HuH-7 (cell line): ENCODE measurements at places on chromosomes 12 and 14.

DNA sequence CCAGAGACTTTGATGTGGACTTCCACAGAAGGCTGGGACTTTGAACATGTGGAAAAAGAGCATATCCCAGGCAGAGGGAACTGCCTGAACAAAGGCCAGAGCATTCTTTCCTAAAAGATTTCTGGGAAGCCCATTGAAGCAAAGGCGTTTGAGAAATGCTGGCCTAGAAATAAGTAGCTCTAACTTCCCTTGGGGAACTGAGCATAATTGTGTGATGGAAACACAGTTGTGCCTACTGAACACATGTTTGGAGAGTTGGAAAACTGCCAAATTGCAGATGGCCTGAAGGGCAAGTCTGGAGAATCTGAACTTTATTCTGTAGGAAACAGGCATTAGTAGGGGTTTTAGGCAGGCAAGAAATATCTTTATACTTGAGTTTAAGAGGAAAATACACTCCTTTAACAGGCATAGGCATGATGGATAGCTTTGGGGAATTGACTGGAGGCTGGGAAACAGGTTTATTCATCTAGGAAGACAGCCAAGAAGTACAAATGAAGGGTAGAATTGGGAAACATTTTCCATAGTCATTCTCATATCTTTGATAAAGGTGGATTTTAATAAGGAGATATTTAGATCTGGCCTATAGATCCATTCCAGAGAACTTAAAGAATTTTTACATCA lies 134.1 kb downstream of the TPH2 start:
- no peak for DNase-seq

DNA sequence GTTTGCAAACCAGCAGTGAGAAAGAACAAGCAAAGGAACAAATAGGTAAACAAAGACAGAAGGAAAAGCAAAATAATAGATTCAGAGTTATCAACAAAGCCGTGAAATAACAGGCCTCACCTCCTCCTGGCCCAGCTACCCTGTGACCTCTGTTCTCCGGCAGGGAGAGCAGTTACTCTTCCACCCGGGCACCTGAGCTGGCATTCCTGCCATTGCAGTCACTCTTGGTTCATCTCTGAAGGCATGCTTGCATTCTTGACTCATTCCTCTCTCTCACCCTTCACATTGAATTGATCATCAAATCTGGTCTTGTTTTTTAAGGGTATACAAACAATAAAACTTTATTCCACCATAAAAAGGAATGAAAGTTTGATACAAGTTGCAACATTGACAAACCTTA lies 95.1 kb downstream of the TTC8 start:
- DNase-seq = no peak

- DNase-seq = no peak
These were observed 311.4 kb downstream of the RGS6 start for GRCh38 chr14:72243309-72244293.

- no peak for DNase-seq
These were observed 1758.1 kb upstream of the SEL1L start for GRCh38 chr14:83291714-83292113.

DNA sequence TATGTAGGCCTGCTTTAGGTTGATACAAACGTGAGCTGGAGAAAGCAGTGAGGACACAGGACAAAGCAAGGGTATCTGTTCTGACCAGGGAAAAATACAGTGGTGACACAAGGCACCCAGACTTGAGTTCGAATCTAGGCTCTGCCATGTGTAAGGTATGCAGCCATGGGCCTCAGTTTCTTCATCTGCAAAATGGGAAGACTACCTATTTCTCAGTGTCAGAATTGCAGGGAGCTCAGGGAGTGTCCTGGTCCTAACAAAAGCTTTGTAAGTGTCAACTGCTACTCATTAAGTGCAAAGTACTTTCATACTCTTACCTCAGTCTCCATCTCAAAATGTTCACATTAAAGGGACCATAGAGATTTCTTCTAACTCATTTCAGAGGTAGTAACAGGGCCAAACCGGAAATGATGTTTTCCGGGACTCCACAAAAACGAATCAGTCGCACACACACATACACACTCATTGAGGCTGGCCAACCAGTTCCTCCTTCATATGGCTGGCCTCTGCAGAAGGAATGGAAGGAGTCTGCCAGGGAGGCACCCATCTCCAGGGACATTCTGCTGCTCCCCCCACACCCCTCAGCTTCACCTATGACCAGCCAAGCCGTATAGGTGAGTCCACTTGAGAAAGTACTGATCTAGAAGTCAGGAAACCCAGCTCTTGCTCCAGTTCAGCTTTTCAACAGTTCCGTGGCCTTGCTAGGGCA lies 7.8 kb downstream of the CTDSP2 start:
- no peak for DNase-seq

- no peak for DNase-seq
These were observed 5.0 kb downstream of the CHURC1 start for GRCh38 chr14:64919215-64919614.

GRCh38 chr14:23793532-23793931 lies 157.4 kb downstream of the DHRS2 start:
- no peak for DNase-seq

DNA sequence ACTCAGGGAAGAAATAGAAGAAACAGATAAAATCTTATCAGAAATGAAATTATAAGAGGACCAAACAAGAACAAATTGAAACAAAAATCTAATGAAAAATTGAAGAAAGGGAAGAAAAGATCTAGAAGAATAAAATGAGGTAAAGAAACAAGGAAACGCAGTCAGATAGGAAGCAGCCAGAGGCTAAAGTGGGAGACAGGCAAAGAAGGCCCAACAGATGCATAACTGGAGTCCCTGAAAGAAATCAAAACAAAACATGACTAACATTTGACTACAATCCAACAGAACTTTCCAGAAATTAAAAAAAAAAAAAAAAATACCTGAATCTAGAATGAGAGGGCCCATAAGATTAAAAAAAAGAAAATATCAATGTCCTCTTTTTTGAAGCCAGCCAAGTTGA lies 65.6 kb downstream of the AMN start:
- no peak for DNase-seq

- DNase-seq = no peak
These were observed 53.0 kb downstream of the PEX5 start for GRCh38 chr12:7242176-7243101.

DNA sequence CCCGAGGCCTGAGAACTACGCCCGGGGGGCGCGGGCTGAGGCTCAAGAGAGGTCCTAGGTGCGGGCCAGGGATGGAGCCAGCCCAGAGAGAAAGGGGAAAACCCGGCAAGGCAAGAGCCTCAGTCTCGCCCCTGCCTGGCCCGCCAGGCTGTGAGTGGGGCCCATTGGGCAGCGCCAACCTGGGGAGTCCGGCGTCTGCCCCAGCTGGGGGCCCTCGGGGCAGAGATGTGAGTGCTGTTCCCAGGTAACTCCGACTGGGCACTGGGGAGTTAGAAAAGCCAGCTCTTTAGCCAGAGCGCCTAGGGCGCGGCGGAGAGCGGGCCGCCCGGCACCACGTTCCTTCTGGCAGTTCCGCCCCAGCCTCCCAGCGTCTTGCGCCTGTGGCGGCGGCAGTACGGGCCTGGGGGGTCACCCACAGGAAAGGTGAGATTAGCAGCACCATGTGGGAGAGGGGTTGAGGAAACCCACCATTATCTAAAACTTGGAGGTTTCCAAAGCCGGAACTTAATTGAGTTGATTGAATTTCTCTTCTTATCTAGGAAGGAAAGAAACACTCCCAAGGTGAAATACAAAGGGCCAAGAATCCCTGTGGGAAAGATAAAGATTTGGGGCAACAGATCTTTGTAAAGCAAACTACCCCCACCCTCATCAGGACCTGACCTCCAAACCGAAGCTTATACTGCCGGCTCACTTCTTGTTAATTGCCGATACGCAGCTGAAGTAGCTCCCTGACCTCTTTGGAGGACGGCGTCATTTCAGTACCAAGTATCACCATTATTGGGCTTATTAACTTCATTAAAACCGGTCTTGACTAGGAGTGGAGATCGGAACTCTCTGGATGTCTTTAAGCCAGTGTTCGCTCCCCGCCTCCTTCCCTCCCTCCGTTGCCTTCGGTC lies 11.6 kb downstream of the OTX2 start:
- no peak for DNase-seq
